NK-92 treated with Interleukin-12 subunit alpha and Interleukin-12 subunit beta, amount 100 ng/mL, for 24 hours (cell line): ENCODE measurements at places on chromosomes 13 and 19.

DNA sequence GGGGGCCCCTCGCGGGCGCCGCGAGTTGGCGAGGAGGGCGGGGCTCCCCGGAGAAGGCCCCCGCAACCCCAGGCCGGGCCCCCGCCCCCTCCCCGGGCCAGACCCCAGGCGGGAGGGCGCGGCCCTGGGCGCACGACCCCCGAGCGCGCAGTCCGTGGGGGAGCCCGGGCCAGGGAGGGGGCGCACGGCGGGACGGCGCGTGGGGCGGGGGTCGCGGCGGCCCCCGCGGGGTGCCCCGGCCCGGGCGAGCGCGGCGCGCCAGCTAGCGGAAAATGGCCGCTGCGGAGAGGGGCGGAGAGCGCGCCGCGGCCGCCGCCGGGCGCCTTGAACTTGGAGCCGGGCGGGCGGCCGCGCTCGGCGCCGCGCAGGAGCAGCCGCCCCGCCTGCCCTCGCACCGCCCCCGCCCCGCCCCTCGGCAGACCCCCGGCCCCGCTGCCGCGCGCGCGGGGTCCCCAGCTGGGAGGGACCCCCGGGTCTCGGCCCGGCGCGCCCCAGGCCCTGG is 6.4 kb upstream of the NFIC start:
- DNase-seq = no peak

DNA sequence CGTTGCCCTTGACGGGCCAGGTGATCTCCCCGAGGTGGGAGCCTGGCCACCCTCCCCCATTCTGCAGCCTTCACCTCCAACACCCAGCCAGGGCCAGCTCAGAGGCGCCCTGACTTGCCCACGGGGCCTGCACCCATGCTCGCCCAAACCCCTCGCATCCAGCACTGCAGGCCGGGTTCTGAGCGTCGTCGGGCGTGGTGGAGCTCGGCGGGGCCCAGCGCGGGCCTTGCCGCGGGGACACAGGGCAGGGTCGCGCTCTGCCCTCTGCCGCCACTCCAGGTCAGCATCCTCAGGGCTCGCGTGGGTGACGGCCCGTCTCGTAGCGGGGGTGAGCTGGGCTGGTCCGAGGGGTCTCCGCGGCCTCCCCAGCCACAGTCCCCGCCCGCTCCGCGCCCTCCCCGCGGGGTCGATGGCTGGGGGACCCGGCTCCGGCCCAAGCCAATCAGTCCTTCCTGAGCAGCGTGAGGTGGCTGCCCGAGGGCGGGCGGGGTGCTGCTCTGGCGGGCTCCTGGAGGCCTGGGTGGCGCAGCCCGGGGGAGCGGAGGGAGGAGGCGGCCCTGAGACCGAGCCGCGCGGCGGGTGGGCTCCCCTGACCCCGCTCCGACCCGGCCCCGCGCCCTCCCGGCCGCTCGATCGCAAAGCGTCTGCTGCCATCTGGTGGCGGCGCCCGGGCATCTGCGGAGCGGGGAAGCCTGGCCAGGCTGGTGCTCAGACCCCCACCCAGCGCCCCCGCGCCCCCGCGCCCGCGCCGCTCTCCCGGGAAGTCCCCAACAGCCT is 61.4 kb downstream of the CCNE1 start:
- DNase-seq = no peak

DNA sequence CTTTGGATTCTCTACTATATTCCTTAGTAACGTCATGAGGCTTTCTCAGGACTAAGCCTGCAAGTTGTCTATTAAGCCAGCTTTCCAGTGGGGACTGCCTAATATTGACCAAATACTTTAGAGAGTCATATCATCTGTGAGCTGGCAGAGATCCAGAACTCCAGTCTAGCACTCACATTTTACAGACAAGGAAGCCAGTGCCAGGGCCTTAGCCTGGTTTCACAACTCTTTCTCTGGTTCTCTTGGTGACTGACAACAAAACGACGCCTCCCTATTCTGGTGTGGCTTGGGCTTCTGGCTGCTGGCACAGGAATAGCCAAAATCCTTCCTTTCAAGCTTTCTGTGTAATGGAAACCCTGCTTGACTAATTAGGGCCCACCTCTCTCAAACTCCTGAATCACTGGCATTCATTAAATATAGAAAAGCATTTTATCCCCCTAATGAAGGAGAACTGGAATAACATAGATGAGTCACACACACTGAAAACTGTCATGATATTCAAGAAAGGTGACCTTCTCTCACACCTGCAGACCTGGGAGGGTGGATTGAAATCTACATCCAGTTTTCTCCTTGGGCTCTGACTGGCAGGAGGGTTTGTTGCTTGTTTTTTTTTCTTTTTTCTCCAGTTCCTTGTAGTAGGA is 75.2 kb upstream of the UBL3 start:
- no peak for DNase-seq

DNA sequence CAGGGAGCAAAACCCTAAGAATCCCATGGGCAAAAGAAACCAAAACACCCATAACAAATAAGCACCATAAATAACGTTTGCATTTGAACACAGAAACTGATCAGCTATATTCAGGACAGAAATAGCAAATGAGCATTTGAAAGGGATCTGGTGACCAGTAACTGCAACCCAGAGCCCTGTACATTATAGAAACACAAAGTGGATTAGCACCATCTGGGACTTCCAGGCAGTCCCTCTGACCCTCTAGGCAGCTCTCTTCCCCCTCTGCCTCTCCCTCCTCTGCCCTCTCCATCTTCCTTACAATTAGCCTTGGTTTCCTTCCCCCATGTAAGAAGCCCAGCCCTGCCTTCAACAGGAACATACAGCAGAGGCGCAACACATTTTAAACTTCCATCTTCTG is 215.0 kb downstream of the DCLK1 start:
- no peak for DNase-seq

- no peak for DNase-seq
Measured at GRCh38 chr13:69761581-69761980, 346.0 kb upstream of the ATXN8OS start.
